ENCODE measurements at places on chromosomes 3 and 15. TPM values are rescaled to one million over a fixed set of nuclear protein-coding genes. Genes with fewer than 3 reads are reported as not detected.

Gene UBE2E2
- 28.3 TPM for total RNA-seq

Gene IL12A
- total RNA-seq, result 1.1 TPM

Gene RBP2
- not detected for total RNA-seq

Gene AGTR1
- total RNA-seq, result 4.6 TPM

Gene ASB14
- total RNA-seq, result not detected

Gene TMEM212
- not detected for total RNA-seq

Gene OXTR
- 0.49 TPM for total RNA-seq

DNA sequence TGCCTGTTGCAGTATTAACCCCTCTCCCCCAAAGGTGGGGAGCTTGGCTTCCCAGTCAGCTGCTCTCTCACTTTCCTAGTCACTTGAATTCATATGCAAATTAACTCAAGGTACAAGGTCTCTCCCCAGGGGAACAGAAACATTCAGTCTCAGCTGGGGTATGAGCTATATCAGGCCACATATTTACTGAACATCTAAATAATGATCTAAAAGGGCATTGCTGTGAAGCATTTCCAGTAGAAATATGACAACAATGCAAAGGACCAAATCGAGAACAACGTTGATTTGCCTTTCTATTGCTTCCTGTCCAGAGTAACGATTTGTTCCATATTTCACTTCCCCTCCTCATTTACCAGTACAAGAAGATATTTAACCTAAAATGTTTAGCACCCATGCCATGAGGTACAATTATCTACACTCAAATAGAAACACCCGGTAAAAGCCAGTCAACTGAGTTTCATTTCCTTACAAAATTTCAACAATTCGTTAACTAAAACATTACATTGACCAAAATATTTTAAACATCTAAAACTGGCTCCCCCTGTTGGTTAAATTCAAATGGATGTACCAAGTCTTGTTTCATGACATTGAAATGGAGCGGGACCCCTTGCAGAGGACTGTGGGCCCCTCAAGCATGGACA lies 36.5 kb upstream of the KLHL6 start:
- no peak for DNase-seq

DNA sequence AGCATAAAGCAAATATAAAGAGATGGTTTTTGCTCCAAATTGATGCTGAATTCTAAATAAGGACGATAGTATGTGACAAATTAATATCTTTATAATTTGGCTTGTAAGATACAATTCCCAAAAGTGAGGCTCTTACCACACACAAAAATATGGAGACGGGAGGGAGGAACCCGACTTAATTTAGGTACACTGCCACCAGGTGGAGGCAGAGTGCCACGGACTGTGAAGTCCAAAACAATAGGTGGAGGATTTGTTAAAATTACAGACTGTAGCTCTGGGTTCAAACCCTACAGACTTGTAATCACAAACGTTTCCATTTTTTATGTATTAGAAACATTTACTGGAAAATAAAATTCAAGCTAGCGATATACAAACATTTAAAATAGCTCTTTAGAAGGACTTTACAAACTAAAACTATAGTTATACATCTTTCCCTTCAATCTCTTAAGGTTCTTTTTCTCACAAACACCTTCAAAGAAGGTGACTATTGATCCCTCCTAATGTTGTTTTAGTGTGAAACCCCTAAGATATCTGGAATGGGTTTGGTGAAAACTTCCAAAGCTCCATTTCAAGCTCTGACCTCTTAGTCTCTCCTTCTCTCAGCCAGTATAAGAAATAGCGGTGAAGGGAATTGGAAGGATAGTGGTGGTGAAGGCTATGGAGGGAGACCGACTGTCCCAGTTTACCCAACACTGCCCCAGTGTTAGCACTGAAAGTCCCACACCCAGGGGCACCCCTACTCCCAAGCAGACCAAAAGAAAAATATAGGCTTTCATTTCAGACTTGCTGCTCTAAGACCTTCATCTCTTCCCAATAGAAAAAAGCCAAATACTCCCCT lies 89.7 kb downstream of the AQP9 start:
- DNase-seq, result peak; percentile 65

DNA sequence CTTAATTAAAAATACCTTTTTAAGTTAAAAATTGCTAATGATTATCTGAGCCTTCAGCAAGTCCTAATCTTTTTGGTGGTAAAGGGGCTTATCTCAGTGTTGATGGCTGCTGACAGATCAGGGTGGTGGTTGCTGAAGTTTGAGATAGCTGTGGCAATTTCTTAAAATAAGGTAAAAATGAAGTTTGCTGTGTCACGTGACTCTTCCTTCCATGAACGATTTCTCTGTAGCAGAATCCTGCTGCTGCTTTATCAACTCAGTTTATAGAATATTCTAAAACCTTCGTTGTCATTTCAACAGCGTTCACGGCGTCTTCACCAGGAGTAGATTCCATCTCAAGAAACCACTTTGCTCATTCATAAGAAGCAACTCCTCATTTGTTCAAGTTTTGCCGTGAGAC lies 110.1 kb downstream of the SUCNR1 start:
- no peak for DNase-seq

GRCh38 chr3:7733933-7734332 lies 767.7 kb upstream of the LMCD1 start:
- DNase-seq, result no peak

DNA sequence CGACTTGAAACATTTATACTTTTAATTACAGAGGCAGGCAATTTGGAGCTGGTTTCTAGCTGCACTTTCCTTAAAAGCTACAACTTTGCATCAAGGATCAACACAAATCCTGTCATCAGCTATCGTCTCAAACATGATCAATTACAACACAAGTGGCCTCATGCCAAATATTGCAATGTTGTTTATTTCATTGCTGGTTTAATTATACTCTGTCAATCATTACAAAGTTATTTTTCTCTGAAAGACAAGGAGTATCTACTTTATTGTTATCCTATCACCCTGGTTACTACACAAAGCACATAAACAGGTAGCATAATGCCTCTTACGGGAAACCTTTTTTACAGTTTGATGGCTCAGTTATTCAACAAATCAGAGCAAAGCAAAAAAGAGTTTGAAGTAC lies 58.0 kb upstream of the FOXB1 start:
- no peak for DNase-seq

GRCh38 chr3:46065294-46065705 lies 38.0 kb upstream of the XCR1 start:
- DNase-seq, result peak; percentile 62

- DNase-seq, result peak; percentile 65
Measured at GRCh38 chr3:179558742-179559364, 3.9 kb upstream of the ACTL6A start.

GRCh38 chr3:129947538-129948240 lies 26.8 kb upstream of the TRH start:
- DNase-seq, result no peak

DNA sequence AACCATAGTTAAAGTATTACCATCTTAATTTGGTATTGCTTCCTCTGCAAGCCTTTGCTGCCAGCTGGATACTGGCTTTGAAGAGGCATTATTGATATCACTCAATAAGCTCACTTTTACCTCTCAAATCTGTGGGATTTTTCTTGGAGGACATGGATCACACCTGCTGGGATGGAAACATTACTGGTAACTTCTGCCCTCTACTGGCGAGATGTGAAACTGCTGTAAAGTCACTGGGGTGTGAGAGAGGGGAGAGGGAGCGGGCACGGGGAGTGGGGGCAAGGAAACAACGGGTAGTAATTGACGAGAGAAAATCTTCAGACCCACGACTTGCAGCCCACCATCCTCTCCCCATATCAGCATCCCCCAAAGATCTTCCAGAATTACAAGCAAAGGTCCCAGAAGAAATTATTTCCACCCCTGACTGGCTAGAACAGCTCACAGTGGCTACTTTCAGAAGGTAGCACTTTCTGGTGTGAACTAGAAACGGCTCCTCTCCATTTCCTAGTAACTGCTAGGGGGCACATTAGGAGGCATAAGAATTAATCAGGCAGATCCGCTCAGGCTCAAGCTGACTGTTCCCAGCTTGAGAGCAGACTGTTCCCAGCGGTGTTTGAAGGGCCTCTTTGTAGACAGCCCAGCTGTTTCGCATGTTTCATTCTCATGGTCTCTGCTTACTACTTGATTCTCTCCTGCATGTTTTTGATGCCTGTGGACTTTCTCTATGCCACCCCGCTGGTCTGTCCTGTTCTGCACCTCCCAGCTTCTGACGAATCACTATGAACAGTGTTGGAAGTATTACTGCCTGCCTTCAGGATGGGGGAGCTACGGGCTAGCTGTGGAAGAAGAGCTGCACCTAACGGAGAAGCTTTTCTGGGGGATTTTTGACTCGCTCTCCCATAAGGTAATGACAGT lies 230.4 kb upstream of the CHRM5 start:
- DNase-seq, result no peak

GRCh38 chr3:106257172-106257571 lies 388.4 kb upstream of the CBLB start:
- DNase-seq, result no peak

GRCh38 chr15:81924729-81925128 lies 121.1 kb downstream of the MEX3B start:
- DNase-seq, result no peak

- no peak for DNase-seq
Measured at GRCh38 chr3:193640728-193641439, 47.9 kb downstream of the OPA1 start.

DNA sequence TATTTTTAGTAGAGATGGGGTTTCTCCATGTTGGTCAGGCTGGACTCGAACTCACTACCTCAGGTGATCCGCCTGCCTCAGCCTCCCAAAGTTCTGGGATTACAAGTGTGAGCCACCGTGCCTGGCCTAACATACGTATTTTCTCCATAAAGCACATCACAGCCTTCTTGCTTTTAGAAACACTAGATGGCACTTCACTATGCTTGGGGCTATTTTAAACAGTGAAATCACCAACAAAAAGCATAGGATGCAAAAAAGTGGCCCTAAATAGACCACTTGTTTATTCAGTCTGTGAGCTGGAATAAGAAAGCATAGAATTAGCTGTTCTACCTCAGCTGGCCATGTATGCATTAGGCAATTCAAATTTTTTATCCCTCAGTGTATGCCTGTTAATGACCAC lies 46.0 kb downstream of the PRICKLE2 start:
- DNase-seq, result no peak

GRCh38 chr3:129282727-129283327 lies 4.2 kb downstream of the HMCES start:
- no peak for DNase-seq

DNA sequence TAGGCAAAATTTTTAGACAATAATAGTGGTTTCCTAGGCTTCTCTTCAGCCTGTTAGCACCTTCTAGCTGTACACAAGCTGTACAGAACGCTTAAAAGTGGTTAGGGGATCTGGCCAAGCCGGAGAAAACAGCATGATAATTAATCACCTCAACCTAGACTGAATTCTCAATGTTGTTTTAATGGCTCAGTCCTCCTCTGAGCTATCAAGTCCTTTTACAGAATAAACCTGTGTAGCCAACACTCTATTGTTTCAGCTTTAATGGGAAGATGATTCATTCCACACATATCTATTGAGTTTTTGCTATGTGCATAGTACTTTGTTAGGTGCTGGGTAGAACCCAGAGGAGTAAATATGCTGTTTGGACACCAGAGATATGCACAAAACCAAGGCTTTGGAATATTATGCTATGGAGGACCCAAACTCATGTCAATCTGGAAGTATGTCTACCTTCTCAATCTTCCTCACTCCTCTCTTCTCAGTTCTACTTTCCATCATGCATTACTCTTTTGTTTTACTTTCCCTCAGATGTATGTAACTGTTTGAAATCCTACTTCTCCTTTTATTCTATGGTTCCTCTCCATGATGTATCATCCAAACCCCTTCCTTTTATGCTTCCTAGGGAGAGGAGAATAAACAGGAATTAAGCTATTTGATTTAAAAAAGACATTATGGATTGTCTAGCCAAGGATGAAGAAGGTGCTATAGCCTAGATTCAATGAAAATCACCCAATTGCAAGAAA lies 27.6 kb upstream of the UBE2E2 start:
- DNase-seq, result no peak

DNA sequence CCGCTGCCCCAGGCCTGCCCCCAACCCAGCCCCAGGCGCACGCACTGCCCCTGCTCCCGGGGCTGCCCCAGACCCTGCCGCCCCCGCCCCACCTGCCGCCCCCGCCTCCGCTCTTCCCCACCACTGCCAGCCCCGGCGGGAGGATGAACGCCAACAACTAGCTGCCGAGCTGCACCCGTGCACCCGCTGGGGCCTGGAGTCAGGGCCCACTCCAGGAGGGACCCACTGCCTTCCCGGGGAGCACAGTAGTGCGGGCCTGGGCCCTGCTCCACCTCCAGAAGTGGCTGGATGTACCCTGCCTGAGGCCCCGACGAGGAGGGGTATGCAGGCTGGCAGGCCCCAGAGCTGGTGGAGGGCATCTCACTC lies 10.9 kb downstream of the ZBTB47 start:
- DNase-seq, result no peak

Data from ureter (tissue), 1 donor.